ENCODE measurements at places on chromosomes 4 and X. TPM values are rescaled to one million over a fixed set of nuclear protein-coding genes. Genes with fewer than 3 reads are reported as not detected.

Gene SLITRK4
- total RNA-seq = not detected

- DNase-seq = no peak
Observed at GRCh38 chrX:106718709-106719108, 7.8 kb upstream of the RNF128 start.

GRCh38 chr4:88219099-88219498 lies 60.7 kb upstream of the ABCG2 start:
- DNase-seq = no peak

Gene SERTM2
- total RNA-seq = not detected

Gene NBDY
- total RNA-seq = 34.8 TPM

DNA sequence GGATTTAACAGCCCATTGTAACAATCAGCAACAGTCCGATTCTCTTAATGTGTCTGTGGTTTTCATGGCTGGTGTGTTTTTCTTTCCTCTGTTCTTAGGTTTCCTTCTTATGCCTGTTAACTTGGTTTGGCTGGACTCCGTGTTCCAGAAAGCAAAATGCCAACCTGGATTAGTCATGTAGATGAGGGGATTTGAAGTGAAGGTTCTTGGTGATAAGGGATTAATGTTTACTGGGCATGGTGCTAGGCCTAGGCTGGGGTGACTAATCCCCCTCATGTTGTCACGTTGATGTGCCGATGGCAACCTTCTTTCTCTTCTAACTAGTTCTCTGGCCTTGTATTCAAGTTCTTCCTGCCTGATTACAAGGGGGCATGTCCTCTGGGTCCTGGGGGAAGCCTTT lies 85.9 kb downstream of the REPS2 start:
- DNase-seq = no peak

Gene CSAG3
- not detected for total RNA-seq

Gene SH3RF1
- 1.1 TPM for total RNA-seq

Gene PPARGC1A
- not detected for total RNA-seq

- DNase-seq = no peak
Observed at GRCh38 chr4:78222575-78223186, 165.6 kb downstream of the FRAS1 start.

Gene ARSJ
- total RNA-seq = not detected

DNA sequence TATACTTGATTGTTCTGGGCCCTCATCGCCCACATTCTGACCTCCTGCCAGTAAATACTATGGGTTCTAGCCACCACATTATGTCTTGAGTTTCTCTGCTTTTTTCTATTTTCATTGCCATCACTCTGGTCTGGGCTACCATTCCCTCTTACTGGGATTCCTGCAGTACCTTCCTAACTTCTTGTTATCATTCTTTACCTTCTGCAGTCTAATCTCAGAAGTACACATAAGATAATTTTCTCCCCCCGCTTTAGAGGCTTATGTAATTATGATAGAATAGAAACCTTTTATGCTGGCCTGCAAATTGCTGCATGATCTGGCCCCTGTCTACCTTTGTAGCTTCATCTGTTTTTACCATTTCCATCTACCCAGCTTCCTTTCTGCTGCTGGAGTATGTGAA lies 19.2 kb downstream of the STIM2 start:
- DNase-seq = no peak

Gene EDA2R
- total RNA-seq = 2.0 TPM

Gene SULT1B1
- 0.22 TPM for total RNA-seq

GRCh38 chr4:73600954-73601353 lies 19.3 kb downstream of the RASSF6 start:
- DNase-seq = no peak

DNA sequence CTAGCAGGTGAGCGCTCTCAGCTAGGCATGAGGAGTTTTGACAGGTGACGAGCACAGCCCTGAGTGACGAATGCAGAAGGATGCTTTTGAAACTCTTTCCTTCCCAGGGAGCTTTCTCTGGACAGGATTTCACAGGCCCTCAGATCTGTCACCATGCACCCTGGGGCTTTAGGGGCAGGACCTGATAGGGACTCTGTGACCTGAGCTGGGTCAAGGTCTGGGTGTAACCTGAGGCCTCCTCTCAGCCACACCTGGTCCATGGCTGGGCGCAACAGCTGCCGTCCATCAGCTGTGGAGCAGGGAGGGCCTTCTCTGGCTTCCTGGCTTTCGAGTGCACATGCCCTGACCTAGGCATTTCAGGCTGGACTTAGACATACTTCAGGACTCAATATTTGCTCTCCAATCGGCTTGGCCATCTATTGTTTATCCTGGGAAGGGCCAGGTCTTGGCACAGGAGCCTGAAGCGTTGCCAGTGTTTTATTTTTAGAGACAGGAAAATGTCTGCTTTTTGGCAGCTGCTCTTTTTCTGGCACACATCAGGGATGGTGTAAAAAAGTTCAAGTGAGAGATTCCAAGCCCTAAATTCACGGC lies 56.4 kb downstream of the C4orf51 start:
- no peak for DNase-seq

DNA sequence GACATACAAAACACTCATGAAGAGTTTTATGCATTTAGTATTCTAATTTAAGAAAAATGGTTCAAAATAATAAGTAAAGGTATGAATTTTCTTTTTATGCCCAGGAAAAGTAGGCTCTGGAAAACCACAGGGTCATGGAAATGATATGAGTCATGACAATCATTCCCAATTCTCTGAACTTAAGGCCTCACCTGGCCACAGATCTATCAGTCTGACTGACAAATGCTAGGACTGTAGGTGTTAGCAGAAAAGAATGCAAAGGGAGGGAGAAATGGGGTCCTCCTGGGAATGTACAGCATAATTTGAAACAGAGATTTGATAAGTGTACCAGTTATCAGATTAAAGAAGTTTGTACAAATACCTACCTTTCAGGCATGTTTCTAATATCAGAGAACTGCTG lies 270.5 kb upstream of the ARSJ start:
- no peak for DNase-seq

Gene MAP7D2
- total RNA-seq = 0.28 TPM
